Stimulated activated CD4-positive, alpha-beta T cell treated with anti-CD3 and anti-CD28 coated beads, TNF-alpha, amount 100 ng/mL, for 24 hours (primary cell): ENCODE measurements at places on chromosomes 6 and 20.

DNA sequence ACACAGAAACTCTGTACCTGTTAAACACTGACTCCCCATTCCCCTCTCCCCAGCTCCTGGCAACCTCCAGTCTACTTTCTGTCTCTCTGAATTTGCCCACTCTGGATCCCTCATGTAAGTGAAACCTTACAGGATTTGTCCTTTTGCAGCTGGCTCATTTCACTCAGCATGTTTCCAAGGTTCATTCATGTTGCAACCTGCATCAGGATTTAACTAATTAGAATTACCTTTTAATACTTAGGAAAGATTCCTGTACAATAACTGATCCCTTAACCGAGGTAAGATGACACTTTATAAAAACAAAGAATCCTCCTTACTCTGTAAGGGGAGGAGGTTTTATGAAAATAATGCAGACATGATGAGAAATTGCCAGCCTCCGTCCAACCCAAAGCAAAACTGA is 113.1 kb upstream of the MTHFD1L start:
- no peak for DNase-seq

DNA sequence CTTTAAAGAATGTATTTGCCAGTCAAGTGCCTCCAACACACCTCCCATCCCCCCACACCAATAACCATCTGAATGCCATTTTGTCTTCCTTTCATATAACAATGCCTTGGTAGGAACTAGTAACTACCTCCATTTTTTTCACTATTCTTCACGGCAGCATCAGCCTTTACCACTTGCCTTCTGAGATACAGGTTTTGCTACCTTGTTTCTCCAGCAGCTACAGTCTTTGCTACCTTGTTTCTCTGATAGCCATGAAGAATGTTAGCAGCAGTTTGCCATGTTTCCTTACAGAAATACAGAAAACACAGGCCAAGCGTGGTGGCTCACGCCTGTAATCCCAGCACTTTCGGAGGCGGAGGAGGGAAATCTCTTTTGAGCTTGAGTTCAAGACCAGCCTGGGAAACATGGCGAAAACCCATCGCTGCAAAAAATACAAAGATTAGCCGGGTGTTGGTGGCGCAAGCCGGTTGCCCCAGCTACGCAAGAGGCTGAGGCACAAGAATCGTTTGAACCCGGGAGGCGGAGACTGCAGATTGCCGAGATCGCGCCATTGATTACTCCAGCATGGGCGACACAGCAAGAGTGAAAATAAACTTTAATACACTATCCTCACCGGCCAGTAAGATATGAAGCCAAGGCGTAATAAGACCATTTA is 100.9 kb downstream of the HFE start:
- peak; percentile 55 for DNase-seq

DNA sequence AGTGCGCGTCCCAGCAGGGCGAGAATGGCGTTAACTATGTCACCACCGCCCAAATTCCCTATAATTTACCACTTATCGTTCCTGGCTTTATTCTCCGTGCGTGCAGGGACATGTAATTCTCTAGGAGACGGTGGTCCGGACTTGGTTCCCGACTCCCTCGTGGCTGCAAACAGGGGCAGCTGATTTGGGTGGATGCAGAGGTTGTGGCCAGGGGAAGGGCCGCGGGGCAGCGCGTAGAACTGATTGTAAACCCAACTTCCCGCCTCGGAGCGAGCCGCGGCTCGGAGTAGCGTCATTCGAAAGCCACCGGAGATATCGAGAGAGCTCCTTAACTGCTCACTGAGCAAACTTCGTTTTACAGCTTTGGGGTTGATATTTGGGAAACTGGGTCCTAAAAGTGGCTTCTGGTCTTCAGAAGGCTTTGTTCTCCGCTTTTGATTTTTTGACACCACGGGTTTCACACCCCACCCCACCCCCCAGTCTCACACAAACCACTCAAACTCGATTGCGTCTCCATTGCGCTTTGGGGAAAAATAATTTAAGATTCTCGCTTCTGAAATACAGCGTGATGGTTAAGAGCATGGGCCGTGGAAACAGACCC is 17.5 kb upstream of the ZSCAN9 start:
- DNase-seq = no peak

DNA sequence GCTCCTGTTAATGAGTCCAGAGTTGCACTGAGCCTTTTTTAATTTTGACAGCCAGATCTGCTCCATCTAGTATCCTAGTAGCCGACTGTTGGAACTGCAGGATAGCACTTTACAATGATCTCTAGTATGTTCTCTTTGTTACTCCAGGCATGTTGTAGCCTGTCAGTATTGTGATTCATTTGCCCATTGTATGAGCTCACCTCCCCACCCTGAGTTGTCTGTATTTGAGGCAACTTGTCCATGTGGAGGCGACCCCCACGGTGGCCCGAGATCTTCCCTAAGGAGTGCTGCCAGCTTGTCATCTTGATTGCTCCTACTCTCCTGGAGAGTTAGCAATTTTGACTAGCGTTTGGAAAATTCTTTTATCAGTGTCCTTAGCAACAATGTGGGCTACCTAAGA is 67.2 kb downstream of the DHX35 start:
- no peak for DNase-seq

- DNase-seq = no peak
Observed at GRCh38 chr20:45704969-45705637, at the start of gene WFDC10B. TSS of gene WFDC10B (minus strand) at chr20:45705019. CDS start at chr20:45685992, 19,027 bp downstream.

GRCh38 chr6:6591778-6592465 is 3.4 kb downstream of the LY86 start:
- no peak for DNase-seq
